ENCODE measurements at places on chromosomes 4 and X.

DNA sequence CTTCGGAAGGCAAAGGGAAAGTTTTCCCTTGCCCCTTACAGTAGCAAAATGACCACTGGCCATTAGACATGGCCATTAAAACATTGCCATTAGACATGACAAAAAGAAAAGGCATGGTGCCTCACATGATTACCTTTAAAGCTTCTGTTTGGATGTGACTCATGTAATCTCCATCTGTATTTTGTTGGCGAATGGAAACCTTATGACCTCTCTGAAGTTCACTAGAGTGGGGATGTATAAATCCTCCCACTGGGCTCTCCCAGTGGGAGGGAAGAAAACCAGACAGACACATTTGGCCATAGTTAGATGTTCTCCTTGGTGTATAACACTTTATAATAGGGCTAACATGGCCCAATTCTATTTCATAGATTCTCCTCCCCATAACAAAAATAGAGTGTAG is 152.6 kb downstream of the MAGEB17 start:
- no peak for DNase-seq

GRCh38 chr4:28369499-28369898 is 1508.9 kb downstream of the STIM2 start:
- DNase-seq = no peak

DNA sequence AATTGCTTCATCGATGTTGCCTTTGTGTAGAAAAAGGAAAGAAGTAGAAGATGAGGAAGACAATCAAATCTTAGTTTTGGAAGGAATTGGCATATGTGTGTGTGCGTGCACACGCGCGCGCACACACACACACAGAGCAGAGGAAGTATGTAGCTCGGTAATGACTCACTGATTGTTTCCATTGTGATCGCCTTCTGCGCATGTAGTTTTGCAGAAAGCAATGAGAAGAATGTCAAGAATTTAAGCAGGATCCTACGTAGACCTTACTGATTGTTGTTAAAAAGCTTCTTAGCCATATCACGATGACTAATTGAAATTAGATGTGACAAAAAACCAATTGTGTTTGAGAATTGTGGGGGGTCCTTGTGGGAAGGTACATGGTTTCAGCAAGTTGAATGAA is 12.8 kb upstream of the LIMCH1 start:
- DNase-seq = no peak

GRCh38 chrX:99001286-99001685 is 1408.8 kb downstream of the PCDH19 start:
- no peak for DNase-seq

- no peak for DNase-seq
These were observed 14.7 kb upstream of the ATP8A1 start for GRCh38 chr4:42671431-42672194.

DNA sequence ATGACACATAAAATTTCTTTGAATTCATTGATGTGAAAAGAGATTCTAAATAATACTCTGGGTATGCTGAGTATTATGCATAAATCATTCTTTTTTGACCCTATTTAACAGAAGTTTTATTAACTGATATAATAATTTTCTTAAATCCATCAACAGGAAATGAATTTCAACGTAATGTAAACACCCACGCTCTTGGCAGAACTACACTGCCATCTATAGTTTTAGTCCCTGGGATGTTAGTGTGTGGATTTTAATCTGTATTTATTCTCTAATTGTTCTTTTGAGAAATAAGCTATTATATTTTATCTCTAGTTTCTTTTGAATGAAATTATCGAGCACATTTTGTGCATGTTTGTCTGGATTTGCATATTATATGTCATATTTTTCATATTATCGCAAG is 666.8 kb upstream of the NDST4 start:
- DNase-seq = no peak

DNA sequence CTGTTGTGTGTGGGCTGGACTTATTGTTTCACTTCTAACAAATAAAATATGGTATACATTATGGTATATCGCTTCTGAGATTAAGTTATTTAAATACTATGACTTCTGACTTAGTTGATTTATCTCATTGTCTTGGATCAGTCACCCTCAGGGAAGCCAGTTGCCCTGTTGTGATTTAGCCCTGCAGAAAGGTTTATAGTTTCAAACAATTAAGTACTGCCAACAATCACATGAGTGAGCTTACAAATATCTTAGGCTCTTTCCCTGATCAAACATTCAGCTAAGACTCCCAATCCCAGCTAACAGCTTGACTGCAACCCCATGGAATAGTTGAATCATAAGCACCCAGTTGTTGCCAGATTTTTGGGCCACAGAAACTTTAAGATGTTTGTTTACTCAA is 85.4 kb downstream of the MAGEC1 start:
- DNase-seq = no peak

DNA sequence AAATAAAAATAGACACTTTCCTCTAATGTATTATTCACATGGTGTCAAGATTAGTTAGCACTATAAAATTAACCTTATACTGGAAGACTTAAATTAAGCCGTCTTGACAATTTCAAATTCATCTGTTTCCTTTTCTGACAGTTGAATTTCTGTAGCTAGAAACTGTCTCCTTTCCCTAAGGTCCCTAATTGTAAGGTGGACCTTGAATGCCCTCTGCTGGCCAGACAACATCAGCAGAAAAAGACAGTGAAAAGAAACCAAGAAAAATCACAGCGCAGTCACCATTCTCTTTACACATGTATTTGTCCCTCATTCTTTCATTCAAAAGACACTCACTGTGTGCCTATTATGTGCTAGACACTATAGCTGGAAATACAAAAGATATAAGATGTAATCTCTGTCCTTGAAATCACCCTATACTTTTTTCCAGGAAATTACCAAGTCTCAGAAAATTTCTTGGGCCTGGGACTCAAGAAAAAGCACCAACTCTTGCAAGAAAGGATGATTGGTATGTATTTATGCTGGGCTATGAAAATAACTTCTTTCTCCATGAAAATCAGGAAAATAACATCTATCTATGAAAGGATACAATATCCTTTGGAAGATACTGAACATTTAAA is 32.7 kb upstream of the AMBN start:
- peak; percentile 3 for DNase-seq

DNA sequence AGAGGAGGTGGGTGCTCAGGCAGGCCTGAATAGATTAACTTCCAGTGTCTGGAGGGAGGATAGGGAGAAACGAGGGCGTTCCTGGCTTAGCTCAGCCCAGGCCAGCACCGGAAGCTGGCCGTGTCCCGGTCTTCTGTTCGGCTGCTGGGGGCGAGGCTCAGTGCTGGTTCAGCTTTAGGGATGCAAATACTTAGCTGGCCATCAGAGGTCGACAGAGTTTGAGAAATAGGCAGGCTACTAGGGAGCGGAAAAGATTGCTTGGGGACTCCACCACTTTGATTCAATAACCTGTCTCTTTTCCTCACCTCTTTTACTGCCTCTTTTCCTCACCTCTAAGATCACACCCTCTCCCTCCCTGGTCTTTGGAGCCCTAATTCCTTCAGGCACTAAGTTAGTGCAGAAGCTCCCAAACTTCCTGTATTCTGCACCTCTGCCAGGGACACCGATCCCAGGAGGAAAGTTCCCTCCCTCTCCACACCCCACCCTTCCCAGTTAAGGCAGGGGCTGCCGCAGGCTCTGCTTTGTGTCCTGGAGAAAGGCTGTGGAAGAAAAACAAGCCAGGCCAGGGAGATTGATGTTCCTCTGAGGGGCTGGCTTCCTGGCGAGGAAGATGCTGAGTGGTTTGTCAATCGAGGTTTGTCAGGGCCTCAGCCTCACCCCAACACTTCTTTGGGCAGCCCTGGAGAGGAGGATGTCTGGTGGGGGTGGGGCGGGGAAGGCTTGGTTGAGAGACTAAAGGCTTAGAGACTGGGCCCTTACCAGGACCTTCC is 6.0 kb upstream of the EFNB1 start:
- no peak for DNase-seq

- DNase-seq = no peak
These were observed 48.3 kb upstream of the HPGDS start for GRCh38 chr4:94390804-94391410.

GRCh38 chr4:66694739-66695138 is 850.6 kb downstream of the CENPC start:
- no peak for DNase-seq

- no peak for DNase-seq
These were observed 59.0 kb upstream of the C1QTNF7 start for GRCh38 chr4:15368856-15369255.

GRCh38 chrX:2875798-2876399 is 47.2 kb downstream of the GYG2 start:
- DNase-seq = no peak

GRCh38 chrX:17634542-17635207 is 102.6 kb upstream of the SCML1 start:
- DNase-seq = no peak

DNA sequence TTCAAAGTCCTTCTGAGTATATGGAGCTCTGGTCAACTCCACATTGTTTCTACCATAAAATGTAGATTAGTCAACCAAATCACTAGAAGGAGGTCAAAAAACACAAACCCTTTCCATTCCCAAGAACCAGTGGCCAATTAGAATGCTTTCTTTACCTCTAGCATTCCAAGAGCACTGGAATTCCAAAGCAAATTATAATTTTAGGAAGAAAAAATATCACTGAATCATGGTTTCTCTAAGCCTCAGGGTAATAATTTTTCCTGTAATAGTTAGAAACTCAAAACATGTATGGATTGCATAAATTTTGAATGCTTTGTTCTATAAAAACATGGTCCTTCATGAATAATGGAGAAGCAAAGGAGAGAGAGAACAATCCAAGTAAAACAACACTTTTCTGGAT is 39.5 kb downstream of the LEF1 start:
- no peak for DNase-seq

GRCh38 chrX:2708021-2708420 is 16.9 kb downstream of the CD99 start:
- DNase-seq = no peak
